ENCODE measurements at places on chromosomes 2 and 18.

DNA sequence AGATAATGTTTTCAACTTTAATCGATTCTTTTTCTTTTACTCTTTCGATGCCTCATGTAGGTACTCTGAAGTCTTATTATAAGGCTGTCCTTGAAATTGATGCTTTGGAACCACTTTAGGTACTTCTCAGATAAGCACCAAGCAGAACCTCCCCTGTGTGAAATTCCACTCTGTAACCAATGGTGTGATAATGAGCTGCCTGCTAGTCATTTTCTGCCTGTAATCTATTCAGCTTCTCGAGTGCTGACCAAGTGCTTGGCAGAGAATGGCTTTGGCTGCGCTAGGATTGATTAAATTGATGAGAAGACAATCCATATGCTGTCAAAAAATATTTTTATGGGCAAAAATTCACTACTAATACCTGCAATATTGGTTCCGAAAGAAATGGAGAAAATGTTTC, 132.1 kb upstream of the STON1 start:
- DNase-seq, result no peak

- DNase-seq, result no peak
These were observed 46.2 kb downstream of the RPRM start for GRCh38 chr2:153432381-153432780.

DNA sequence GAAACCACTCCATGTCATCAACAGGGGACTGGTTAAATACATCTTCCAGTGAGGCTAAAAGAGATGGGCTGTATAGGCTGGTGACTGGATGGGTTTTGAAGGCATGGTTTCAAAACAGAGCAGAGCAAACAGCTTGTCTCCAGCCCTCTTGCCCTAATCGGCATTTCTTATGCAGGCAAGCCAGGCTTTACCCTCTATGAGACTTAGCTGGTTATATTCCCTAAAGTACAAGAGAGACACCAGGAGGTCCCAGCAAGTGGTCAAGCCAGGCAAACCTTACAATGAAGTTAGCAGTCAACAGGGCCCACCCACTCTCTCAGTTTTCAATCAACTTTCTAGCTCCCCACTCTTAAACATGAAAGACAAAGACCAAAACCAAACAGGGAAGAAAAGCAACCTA, 19.0 kb downstream of the OSBPL1A start:
- no peak for DNase-seq

DNA sequence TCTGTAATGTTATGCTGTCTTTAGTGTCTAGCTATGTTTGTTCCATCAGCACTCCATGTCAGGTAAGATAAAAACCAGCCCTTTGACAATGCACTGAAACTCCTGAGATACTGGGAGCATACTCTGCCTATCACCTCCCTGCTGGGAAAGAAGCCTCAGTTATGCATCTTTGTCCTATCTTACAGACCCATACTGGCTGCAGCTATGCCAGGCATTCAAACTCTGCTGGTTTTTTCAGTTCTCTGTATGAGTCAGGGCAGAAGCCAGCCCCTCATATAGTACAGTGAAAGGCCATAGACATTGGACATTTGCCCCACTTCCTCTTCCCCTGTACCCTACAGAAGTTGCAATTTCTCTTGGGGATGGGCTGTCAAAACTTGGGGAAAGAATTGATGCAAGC, 181.1 kb upstream of the RGPD4 start:
- no peak for DNase-seq

DNA sequence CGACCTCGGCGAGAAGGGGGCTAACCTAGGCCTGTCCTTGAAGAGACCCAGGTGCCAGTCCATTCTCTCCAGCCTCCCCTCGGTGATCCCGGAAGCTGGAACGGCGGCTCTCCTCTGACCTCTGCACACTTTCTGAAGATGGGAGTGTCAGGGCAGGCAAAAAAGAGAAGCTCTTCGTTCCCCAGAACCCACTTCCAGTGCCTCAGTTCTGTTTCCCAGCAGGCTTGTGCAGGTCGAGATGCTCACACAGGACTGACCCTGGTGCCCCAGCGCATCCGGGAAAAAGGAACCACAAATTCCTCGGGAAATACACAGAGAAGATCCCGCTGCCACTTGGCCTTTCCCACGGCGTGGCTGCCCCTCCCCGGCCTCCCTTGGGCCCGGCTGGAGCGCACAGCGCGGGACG, 681 bp upstream of the PTPN18 start:
- no peak for DNase-seq

DNA sequence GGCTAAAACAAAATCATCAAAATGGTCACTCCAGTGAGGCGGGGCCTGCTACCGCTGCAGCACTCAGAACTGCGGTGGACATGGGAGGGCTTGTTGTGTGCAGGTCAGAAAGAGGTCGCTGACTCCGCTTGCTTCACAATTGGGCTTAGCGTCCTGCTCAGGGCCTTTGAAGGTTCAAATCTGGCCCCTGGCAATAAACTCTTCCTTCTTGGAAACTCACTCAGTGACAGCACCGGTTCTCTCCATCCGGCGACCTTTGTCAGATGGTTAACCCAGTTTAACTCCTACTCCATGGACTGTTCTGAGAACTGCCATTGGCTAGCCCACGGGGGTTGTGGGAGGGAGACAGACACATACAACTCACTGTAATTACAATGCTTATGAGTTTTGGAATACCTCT, 29.0 kb upstream of the LAPTM4A start:
- DNase-seq, result no peak
